ENCODE measurements at places on chromosomes 5 and 9.

GRCh38 chr5:79518718-79519117 is 4.8 kb upstream of the HOMER1 start:
- DNase-seq: no peak

DNA sequence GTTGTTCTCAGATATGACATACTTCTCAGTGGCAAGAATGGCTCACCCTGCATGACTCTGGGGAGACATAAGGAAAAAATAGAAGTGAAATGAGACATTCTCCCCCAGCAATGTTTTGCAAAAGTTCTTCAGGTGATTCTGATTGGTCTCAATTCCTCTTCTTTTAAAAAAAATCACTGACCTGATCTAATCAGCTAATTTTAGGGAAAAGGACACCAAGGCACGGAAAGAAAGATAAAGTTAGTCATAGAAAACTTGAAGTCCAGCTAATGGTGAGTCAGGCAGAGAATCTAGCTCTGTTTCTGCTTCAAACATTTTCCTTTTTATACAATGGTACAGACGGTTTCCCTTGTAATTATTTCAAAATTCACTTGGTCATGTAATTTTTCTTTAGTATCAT is 1018.9 kb upstream of the ARRDC3 start:
- no peak for DNase-seq

GRCh38 chr5:67029481-67029880 is 167.1 kb downstream of the CD180 start:
- DNase-seq: no peak

- DNase-seq: no peak
Observed at GRCh38 chr5:107074996-107075395, 595.7 kb downstream of the EFNA5 start.

- DNase-seq: no peak
Observed at GRCh38 chr9:23587903-23588302, 238.1 kb downstream of the ELAVL2 start.

GRCh38 chr9:124218438-124218982 is 39.2 kb upstream of the NEK6 start:
- peak; percentile 84 for DNase-seq

DNA sequence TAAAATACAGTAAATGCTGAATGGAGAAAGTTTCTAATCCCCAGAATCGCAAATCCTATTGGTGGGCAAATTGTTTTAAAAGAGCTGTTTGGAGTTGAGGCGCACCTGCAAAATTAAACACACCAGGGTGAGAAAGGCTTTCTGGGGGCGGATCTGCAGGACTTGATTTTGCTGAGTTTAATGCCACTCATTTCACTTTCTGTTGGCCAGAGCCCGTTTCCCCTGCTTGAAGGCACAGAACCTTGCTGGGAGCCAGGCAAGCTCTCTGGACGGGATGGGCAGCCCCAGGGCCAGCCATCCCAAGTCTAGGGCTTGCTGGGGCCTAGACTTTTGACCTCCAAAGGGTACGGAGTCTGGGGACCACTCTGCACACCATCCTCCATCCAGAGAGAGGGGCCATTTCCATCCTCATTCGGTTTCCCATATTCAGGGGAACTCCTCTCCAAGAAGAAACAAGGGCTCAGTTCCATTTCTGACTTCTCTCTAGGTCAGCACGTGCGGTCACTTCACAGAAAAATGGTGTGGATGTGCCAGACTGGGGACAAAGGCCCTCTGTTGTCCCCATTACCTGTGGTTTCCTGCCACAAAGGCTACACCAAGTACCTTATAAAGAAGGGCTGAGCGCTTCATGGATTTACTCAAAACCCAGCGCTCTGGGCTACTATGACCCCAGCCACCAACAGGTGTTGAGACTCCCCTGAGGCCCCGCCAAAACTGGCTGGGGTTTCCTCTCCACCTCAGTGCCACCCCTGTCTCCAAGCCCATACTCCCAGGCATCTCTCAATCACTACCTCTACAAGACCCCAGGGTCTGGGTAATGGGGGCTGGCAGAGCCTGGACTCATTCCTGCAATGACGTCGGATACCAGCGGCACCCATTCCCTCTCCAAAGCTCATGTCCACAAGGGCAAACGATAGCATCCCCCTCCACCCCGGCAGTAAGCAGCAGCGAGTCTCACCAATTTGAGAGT is 170.0 kb downstream of the AUH start:
- no peak for DNase-seq

DNA sequence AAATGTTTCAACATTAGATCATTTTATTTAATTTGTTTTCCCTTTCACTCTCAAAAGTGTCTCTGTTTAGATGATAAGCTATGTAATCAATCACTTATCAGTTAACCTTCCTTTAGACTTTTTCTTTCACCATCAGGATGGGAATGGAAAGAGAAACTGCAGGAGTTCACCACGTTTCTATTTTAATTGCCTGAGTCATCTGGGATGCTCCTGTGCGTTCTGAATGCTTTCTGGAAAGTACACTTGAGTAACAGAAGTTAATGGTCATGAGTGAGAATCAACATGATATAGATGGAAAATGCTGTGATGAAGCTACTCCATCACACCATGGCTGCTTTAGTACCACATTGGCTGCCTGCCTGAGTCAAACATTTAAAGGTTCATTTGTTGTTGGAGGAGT is 783.3 kb upstream of the CDH9 start:
- DNase-seq: no peak

DNA sequence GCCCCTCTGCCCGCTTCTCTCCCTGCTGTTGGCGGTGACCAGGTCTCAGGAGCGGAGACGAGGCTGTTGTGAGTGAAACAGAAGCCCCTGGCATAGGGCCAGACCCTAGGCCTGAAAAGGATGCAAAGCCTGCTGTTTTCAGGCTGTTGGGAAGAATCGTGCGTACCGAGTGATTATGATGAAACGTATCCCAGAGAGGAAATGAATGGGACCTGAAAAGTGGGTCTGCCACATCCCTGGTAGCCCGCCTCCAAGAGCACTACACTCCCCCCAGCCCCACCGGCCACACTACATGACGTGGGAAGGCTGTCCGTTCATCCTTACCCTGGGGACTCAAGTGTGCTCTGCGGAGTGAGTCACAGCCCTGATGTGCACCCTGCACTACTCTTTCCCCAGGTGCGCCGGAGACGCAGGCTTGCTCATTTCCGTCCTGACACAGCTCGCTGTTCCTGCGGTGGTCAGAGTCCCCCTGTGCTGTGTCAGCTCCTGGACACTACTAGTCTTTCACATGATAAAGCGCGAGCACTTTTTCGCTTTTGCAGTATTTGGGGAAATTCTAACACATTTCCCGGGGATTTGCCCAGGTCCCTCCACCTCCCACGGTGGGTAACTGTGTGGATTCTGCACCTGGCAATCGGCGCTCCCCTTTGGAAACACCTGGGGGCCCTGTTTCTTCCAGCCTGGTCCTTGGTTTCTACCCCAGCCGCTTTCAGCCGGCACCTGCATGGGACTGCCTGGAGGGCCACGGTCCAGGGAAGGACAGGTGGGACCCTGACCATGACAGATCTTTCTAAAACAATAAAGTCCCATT is 91.5 kb downstream of the ANKRD33B start:
- no peak for DNase-seq

DNA sequence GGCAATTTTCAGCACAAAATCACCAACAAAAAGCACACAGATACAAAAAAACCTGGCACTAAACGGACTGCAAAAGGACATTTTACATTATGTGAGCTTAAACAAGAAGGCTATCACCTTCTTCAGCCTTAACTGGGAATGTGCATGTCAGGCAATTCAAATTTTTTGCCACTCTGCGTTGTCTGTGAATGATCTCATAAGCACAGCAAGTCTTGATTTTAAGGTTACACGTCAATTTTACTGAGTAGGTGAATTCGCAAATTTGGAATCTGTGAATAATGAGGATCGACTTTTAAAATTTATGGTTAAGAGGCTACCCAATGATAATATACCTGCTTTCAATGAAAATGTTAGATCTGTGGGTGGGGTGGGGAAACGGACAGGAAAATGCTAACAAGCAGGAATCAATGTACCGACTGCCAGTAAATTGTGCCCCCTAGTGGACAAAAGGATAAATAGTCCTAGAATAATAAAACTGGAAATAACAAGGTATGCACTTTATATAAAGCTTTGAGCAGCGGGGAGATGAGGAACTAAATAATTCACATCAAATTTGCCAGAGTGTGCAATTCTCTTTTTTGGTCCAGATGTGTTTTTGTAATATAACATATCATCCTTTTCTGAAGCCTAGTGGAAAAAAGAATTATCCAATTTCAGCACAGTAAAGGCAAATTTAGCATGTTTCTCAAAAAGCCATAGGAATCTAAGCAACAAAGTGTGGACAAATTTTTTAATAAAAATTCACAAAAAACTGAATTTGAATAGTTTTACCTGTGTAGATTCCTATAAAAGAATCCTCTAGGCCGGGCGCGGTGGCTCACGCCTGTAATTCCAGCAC is 20.5 kb downstream of the EQTN start:
- peak; percentile 55 for DNase-seq

- no peak for DNase-seq
Observed at GRCh38 chr9:69916950-69917349, 96.3 kb downstream of the CFAP95 start.

GRCh38 chr9:134575901-134576176 is 65.8 kb upstream of the COL5A1 start:
- DNase-seq: no peak

DNA sequence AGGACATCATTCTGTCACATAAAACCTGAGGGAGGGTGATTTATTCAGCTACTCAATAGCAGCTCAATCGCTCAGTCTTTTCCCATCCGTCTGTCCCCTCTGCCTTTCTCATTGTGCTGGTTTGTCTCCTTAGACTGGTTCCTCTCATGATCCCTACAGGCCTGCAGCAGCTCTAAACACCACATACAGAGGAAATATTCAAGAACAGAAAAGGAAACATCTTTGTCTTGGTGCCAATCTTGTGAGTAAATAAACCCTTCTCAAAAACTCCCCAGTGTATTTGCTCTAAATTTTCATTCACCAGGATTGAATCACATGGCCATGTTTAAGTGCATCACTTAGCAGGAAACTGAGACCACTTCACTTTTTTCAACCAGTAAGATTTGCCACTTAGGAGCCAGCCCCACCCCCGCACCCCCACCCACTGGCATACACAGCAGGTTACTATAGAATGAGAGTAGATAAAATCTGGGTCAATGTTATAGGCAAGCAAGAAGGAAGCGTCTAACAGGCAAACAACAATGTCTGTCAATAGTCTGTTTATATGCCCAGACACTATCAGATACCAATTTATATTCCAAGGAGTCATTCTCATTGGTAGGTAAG is 895.5 kb upstream of the DMAC1 start:
- no peak for DNase-seq
